Hepatic stellate cell (primary cell): ENCODE measurements at places on chromosomes 3 and 15.
A peak's percentile ranks its signal among the peaks of the same experiment; 100 is the strongest.

DNA sequence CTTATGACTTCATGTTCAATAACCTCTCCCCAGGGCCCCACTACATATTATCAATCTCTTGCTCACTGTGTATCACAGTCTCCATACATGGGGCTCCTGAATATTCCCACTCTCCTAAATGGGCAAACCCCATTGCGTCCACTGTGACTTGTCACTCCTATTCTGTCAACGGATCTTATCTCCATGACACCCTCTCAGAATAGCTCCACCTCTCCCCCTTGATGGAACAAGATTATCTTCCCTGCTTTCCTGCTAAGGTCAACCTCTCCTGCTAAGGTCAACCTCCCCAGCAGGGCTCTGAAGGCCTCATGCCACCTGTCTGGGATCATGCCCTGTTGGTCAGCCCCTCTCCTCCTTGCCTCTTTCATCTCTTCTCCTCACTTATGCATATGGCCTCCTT is 1.8 kb downstream of the CLDN18 start:
- DNase-seq = no peak

DNA sequence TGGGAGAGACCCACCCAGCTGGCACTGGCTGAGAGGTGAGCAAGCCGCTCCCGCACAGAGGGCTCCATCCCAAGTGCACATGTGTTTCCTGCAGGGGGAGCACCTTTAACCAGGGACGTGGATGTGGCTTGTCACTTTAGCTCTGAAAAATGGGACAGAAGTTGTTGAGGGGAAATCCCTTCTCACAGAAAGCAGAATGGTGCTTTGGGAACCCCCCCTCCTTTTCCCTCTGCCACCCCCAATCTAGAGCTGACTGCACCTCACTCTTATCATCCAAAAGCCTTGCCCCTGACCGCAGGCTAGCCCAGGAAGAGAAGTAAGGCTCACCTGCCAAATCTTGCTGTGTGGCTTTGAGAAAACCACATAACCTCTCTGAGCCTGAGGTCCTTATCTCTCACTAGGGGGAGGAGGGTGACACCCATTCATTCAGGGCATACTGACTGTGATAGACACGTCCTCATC is 77.9 kb downstream of the RPN1 start:
- DNase-seq = no peak

DNA sequence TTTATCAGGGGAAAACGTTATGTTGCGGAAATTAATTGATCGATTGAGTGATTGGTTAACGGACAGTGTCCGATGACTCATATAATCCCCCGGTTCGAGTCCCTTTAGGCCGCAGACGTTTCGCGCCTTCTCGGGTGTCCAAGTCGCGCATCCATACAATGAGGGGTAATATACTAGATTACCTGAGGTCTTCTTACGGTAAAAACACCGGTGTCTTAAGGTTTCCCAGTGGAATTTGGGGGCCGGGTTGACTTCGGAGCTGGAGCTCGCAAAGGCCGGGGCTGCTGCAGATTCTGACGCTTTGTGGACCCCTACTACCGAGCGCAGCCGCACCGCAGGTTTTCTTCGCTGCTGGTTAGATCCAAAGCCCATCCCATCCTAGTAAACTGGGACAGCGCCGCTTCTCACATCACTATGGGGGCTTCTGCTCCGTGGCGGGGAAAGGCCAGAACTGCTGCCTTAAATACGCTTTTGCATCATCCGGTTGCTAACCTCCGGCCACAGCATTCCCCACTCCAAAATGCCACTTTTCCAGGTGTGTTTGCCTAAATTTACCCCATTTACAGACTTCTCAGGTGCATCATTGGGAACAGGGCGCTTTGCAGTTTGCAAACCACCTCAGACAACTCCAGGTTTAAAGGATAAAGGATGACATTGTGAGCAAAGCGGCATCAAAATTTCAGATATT is 858 bp upstream of the SACM1L start:
- no peak for DNase-seq

DNA sequence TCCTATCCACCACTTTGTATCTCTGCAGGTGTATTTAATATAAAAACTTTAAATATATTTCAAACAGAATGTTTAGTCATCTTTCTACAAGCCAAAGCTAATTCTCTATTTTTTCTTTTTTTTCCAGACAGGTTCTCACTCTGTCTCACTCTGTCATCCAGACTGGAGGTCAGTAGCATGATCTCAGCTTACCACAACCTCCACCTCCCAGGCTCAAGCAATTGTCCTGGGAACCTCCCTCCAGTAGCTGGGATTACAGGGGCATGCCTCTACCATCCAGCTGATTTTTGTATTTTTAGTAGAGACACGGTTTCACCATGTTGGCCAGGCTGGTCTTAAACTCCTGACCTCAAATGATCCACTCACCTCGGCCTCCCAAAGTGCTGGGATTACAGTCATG is 202.6 kb downstream of the VGLL3 start:
- DNase-seq = no peak

GRCh38 chr15:51223771-51224229 is 114.6 kb downstream of the CYP19A1 start:
- peak; percentile 55 for DNase-seq

DNA sequence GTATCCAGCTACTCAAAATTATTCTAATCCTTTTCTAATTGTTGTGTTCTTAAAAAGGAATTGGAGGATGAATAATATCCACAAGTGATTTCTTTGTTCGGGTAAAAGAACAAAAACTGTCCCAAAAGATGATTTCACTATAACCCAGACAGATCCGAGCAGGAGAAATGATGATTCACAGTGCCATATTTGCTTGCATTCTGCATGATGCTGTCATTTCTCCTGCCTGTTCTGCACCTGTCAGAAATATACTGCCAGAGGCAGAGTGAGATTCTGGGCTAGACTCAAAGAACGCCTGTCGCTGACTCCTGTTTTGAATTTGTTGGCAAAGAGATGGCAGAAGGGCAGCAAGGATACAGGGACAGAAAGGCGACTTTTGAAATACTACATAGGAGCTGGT is 34.7 kb upstream of the SLC24A5 start:
- no peak for DNase-seq

GRCh38 chr15:39830166-39830565 is 47.5 kb upstream of the FSIP1 start:
- DNase-seq = no peak

- no peak for DNase-seq
Observed at GRCh38 chr15:70299931-70300869, 202.5 kb upstream of the TLE3 start.

DNA sequence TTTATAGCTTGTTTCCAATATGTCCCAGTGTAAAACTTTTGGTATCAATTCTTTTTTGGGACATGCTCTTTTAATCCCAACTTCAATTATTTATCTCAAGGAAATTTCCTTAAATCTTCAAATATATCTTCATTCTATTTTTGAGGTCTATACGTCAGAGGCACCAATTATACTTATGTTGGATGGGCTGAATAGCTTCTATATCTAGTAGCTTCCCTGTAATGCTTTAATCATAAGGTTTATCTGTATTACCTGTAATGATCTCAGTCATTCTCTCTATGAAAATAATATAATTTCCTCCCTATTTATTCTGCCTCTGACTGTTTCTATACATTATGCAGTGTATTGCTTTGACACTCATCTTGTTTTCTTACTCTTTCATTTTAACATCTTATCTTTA is 29.9 kb upstream of the MCCC1 start:
- DNase-seq = no peak

DNA sequence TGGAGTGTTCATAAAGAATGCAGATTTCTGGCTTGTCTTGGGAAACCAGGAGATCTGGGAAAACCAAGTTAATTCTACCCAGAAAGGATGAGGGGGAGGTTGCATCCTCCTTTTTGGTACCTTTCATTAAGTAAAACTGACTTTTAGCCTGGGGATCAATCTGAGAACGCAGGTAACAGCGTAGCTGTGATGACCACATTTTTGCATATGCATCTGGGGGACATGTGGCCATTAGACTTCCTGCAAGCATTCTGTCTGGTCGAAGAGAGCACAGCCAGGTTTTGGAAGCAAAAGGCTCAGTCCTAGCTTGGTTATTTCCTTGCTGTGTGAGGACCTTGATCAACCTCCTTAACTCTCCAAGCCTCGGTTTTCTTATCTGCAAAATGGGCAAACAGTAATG is 145.2 kb downstream of the SHQ1 start:
- DNase-seq = no peak

DNA sequence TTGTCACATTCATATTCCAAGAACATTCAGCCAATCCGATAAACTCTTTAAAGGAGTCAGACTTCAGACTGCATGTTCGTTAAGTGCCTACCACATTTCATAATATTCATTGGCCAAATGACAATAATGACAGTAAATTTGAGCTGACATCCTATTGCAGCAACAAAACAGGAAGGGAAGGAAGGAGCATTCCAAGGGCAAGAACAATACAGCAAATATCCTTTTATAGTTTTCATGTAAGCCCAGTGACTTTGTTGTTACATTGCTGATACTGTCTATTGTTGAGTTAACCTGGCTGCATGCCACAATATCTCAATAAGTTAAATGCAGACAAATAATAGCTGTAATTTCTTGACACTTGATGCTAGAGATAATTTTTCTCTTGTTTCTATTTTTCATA is 16.4 kb upstream of the CBLB start:
- no peak for DNase-seq

DNA sequence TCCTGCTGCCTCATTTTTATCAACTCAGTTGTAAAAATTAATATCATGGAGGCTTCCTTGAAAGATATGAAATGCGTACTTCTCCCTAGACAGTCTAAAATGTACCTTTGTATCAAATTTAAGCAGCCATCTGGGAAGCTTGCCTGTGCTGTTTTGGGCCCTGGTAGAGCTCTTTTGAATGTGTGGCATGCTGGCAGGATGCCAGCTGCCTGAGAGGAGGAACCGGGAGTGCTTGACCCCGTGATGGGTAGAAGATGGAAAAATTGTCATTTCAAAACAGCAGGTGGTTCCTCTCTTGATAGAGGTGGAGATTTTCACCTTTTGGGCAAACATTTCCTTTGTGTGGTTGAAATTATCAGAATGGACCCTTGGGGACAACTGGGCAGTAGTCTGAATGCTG is 245.3 kb downstream of the RPLP1 start:
- no peak for DNase-seq

- DNase-seq = no peak
Observed at GRCh38 chr3:158685159-158685558, 12.7 kb upstream of the LXN start.

GRCh38 chr3:195251336-195252065 is 19.5 kb downstream of the XXYLT1 start:
- DNase-seq = no peak

GRCh38 chr3:102181175-102181920 is 253.5 kb upstream of the ZPLD1 start:
- no peak for DNase-seq

DNA sequence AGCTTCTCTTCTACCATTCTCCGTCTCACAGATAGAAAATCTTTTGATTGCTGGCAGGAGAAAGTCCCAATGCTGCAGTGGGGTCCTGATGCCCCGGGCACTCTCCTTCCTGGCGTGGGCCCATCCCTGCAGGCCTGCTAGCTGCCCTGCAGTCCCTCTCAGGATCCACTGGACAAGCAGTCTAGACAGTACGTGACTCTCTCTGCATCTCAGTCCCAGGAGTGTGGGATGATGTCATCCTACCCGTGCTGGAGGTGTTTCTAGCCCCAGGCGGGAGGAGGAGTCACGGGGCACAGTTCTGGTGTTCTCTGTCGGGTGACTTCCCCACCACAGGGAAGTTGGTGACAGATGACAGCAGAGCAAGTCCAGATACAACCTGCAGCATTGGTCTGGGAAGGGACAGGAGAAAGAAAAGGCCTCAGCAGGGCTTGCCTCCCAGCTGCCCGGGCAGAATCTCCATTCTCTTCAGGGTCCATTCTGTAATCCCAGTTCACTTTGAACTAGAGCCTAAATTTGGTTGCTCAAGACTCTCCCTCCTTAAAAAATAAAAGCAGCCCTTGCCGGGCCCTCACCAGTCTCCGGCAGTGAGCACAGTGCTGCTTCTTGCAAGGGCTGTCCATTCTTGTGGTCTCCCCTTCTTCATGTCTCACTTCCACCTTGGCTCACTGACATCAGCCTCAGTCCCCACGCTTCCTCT is 30.6 kb downstream of the SLC28A1 start:
- DNase-seq = peak; percentile 89

GRCh38 chr3:41103200-41103599 is 96.1 kb upstream of the CTNNB1 start:
- DNase-seq = no peak

DNA sequence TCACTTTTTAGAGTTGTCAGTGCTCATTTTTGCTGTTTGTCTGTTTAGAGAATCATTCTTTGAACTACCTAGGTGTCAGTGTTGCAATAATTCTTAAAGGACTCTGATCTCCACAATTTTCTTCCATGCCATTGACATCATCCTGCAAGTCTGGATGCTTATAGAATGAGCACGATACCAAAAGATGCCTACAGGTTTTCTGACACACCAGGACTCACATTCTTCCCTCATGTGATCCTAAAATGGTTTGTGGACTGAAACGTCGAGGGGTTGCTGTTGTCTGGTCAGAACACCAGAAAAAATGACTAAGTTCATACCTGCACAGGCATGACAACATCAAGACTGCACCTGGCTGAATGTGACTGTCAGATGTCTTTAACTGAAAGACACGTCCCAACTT is 95.9 kb downstream of the SEMA5B start:
- no peak for DNase-seq

GRCh38 chr3:141738891-141739363 is 829 bp downstream of the RNF7 start:
- peak; percentile 35 for DNase-seq

DNA sequence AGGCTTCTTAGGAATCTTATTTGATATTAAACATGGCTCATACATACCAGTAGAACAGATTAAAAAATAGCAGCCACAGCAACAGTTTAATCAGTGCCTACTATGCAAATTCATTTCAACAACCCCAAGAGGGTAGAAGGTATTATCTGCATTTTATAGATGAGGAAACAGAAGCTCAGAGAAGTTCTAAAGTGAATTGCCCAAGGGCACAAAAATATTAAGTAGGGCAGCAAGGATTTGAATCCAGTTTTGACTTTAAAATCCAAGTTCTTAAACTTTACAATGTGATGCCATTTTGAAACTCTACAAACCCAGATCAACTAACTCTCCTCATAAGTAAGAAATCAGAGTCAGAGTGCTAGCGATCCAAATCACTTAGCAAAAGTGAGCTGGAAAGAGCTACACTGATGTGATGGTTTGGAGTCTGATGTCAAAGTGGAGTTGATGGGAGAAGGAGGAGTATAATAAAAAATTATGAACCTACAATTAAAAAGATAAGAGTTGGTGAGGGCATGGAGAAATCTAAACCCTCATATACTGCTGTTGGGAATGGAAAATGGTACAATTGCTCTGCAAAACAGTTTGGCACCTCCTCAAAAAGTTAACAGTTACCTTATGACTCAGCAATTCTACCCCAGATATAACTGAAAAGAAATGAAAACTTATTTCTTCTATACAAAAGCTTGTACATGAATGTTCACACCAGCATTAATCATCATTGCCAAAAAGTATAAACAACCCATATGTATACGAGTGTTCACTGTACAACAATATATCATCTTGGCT is 51.0 kb upstream of the PLXND1 start:
- DNase-seq = no peak
